ENCODE measurements at places on chromosomes 11 and 22.

DNA sequence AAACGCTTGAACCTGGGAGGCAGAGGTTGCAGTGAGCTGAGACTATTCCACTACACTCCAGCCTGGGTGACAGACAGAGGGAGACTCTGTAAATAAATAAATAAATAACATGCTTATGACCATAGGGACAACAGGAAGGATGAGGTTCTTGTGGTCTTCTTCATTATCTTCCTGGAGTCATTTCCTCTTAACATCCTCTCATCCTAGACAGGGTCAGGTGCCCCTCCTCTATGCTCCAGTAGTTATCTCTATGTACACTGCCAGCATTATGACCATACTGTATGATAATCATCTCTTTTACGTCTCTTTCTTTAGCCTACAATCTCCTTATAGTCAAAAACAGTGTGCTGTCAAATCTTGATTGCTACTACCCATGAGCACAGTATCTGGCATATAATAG, 17.7 kb downstream of the RAB30 start:
- no peak for DNase-seq

GRCh38 chr22:19579880-19580279, 55.7 kb upstream of the CLDN5 start:
- DNase-seq: no peak

DNA sequence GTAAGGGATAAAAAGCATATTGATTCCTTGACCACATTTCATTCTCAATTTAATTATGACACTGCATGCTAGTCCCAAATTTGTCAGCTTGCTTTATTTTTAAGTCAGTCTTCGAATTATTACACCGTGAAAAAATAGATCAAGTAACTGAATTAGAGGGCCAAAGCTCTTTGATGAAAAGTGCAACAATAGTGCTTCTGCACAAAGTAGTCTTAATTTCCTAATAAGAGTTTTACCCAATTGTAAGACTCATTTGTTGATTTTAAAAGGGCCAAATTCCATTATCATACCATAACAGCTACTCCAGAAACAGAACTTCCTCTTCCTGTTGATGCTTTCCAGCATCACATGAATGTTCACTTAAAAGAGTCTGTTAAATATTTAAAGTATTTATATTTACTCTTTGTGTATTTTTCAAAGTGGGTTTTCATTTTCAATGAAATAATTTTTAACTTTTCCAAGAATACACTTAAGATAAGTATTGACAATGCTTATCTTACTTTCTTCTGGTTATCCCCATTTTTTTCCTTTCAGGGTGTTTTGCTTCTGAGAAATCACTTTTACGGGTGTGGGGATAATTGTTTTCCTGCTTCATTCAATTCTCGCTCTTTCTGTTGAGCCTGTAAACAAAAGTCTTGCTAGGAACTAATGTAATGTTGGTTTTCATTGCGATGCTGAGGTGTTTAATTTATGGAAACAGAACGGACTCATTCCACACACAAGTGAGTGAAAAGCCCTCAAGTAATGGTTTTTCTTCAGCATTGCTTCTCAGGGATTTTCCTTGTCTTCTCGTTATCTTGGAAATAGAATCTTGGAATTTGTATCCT, 2.1 kb downstream of the ARHGEF12 start:
- no peak for DNase-seq

- peak; percentile 77 for DNase-seq
These were observed 230.1 kb upstream of the DDI1 start for GRCh38 chr11:103806130-103806895.

GRCh38 chr11:7020183-7020917, at the start of the genes NLRP14 and ZNF214:
Gene NLRP14, plus strand, starts transcription at chr11:7020479. Its CDS starts 18,108 bp downstream, at chr11:7038587.
Gene ZNF214, minus strand, starts transcription at chr11:7020346. Its CDS starts 17,511 bp downstream, at chr11:7002835.
- DNase-seq: peak; percentile 84

DNA sequence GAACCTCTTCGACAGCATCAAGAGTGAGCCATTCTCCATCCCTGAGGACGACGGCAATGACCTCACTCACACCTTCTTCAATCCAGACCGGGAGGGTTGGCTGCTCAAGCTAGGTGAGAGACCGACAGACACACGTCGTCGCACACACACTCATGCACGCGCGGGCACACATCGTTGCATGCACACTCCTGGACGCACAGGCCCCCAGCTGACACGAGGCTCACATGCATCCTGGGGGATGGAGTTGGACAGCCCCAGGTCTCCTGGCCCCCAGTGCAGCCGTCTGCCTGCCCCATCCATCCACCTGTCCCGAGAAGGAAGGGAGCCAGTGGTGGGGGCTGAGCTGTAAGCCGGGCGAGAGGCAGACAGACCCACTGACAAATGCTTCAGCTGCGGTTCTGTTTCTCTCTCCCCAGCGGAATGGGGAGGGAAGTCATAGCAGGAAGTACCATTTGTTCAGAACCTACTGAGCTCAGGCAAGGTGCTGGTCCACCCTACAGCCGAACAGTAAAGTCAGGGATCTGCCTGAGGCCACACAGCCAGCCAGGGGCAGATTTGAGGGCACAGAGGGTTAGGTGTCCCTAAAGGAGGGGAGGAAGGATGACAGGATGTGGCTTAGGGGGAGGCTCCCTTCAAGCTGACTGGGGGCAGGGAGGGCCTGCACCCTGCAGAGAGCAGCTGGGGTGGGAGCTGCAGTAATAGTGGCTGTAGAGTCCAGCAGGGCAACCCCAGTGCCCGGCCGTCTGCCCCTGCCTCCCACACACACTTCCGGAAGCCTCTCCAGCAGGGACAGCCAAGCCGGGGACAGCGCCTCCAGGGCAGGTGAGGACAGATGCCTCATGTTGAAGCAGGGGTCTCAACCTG, 27.1 kb downstream of the CYTH4 start:
- no peak for DNase-seq

DNA sequence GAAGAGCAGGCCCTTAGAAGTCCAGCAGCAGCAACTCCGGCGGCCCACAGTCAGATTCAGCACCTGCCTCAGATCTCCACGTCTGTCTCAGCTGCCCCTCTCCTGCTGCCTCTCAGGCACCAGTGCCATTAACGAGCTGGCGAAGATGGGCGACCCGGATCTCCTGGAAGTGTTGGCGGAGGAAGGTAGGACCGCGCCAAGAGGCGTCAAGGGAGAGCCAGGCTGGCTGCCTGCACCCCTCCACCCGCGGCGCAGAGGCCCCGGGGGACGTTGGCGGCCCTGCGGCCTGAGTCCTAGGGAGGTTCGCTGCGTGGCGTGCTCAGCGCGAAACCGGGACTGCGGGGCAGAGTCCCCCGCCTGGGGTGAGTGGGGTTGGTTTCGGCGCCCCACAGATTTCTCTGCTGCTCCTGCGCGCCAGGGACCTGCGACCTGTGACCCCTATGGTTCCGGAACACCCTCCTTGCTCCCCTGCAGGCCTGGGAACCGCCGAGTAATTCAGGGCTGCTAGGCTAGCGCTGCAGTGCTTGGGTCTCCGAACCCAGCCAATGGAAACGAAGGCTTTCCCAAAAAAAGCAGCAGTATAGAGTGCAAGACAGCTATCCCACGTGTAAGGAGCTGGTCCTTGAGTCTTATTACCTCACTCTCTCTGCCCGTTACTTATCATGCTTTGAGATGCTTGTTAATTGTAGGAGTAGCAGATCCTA, 615 bp downstream of the ANO5 start:
- DNase-seq: no peak

DNA sequence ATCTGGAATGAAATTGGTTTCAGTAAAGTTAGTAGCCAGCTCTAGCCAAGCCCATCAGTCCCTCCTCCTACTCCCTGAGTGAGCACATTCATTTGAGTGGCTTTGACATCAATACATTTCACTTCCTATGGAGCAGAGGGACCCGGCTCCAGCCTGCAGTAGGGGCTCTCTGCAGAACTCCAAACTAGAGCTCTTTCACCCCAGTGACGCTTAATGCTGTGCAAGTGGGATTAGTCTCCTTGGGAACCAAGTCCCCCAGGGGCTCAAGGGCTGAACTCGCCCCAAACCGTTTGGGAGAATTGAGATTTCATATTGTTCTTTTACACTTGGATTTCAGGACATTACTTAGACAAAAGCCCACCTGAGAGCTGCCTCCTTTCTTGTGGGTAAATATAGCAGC, 4.4 kb upstream of the FAM181B start:
- DNase-seq: no peak

GRCh38 chr11:36330411-36330810, 34.3 kb downstream of the PRR5L start:
- no peak for DNase-seq

- DNase-seq: peak; percentile 2
These were observed 130.6 kb upstream of the MTNR1B start for GRCh38 chr11:92838759-92839310.

GRCh38 chr11:69319255-69320106, 25.5 kb downstream of the MYEOV start:
- DNase-seq: no peak

GRCh38 chr11:131637469-131638175, 267.2 kb downstream of the NTM start:
- DNase-seq: no peak

DNA sequence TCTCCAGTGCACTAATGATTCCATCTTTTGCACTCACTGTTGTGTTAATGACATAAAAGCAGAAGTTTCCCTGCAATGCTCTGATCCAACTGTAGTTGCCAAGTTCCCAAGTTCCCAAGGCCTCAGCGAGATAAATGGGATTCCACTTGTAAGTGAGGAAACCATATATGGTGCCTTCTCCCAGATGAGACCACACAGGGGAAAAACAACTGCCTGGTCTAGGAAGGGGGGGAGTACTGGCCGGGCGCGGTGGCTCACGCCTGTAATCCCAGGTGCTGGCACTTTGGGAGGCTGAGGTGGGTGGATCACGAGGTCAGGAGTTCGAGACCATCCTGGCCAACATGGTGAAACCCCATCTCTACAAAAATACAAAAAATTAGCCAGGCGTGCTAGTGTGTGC, 23.3 kb upstream of the RELA start:
- no peak for DNase-seq
